ENCODE measurements at places on chromosomes 2 and 18.

GRCh38 chr2:155310589-155310988, 612.1 kb downstream of the KCNJ3 start:
- no peak for DNase-seq

GRCh38 chr2:241770936-241771285, 5.7 kb upstream of the GAL3ST2 start:
- no peak for DNase-seq

DNA sequence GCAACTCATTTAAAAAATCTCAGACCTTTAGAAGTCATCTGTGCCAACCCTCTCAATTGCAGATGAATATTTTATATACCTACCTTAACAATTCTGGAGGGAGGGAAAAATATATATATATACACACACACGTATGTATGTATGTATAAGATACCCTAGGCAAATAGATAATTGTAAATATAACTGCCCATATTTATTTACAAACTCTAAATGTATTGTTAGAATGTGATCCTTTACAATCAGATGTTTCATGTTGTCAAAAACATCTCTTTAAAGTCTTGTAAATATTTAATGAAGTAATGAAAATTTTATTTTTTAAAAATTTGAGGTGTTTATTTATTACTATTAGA, 11.6 kb downstream of the ANKRD12 start:
- DNase-seq: no peak

DNA sequence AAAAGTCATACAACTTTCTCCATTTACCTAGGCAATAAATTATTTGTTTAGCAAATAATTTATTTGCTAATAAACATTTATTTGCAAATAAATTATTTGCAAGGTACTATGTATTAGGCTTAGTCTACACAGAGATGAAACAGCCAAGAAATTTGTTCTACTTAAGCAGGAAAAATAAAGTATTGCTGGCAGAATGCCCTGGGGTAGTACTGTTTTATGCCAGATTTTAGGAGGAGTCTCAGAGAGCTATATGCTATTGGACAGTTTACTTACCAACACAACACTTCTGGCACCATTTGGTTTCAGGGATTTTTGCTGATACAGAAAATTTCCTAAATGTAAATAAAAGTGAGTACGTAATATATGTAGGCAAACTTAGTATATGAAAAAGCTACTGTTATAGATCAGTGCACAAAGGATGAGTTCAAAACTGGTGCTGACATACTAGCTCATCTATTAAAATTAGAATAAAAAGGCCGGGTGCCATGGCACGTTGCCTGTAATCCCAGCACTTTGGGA, 23.2 kb upstream of the CDKL4 start:
- no peak for DNase-seq

- DNase-seq: no peak
Measured at GRCh38 chr2:226426292-226426736, 373.3 kb downstream of the IRS1 start.

DNA sequence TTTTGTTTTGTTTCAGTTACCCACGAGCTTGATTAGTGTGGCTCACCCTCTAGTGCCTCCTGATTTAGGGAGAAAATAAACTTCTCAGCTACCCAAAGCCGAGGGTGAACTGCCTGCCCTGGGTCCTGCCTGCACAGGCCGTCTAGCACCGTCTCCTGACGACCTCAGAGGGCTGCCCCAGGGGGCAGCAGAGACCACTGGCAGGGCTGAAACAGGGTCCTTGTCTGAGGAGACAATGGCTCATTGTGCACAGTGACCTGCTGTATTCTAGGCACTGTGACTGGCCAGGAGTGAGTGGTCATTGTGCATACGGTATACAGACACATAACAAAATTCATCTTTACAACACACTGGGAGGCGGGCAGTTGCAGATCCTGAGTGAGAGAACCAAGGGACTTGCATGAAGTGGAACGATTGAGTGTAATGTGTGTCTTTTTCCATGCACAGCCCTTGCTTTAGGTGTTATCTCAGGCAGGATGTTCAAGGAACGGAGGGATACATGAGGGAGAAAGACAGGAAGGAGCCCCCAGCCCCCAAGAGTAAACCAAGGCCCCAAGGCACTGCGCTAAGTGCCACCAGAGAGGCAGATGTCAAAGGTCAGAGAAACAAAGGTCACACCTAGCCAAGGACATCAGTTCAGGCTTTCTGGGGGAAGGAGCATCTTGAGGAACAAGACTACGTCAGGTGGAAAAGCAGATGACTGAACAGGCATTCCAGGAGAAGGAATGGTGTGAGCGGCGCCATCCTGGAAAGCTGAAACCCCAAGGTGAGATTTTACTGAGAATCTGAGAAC, 421.3 kb downstream of the LPIN1 start:
- DNase-seq: no peak

DNA sequence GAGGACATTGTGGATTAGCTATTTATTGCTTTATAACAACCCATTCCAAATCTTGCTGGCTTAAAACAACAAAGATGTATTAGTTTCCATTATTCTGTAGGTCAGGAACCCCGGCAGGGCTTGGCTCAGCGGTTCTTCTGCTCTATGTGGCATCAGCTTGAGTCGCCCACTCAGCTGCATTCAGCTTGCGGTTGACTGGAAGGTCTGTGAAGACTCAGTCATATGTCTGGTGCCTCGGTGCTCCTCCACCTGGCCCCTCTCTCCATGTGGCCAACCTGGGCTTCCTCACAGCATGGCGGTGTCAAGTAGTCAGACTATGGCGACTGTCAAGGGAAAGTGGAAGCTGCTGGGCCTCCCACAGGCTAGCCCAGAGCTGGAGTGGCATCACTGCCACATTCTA, 48.6 kb downstream of the EMILIN2 start:
- no peak for DNase-seq

GRCh38 chr2:9212010-9212635, 5.5 kb downstream of the ASAP2 start:
- DNase-seq: no peak

- no peak for DNase-seq
Measured at GRCh38 chr2:8993902-8994278, 9.6 kb downstream of the MBOAT2 start.

GRCh38 chr18:12476955-12477354, 69.2 kb downstream of the PRELID3A start:
- DNase-seq: no peak

- DNase-seq: no peak
Measured at GRCh38 chr2:27446057-27446456, 3.9 kb downstream of the KRTCAP3 start.
